DND-41 (cell line): ENCODE measurements at places on chromosomes 2 and 18.

GRCh38 chr2:238231251-238231793 is 8.5 kb downstream of the HES6 start:
- no peak for DNase-seq

GRCh38 chr18:76484749-76485387 is 10.2 kb downstream of the ZNF516 start:
- DNase-seq = no peak

DNA sequence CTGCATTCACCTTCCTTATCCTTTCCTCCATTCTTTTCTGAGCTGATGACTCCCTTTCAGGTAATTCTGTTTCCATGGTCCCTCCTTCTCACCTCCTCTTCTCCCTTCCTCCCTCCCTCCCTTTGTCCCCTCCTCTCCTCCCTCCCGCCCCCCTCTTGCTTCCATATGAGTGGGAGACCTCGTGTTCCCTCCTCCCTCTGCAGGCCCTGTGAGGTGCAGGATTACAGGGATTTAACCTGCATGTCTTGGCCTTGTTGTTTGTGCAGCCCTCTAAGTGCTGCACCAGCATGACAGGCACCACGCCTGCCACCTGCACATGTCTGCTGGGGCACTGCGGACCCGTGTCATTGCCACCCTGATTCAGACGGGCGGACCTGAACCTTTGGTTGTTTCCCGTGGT is 103.1 kb downstream of the SNTG2 start:
- no peak for DNase-seq

- no peak for DNase-seq
Observed at GRCh38 chr2:10935953-10936942, 24.5 kb downstream of the KCNF1 start.

DNA sequence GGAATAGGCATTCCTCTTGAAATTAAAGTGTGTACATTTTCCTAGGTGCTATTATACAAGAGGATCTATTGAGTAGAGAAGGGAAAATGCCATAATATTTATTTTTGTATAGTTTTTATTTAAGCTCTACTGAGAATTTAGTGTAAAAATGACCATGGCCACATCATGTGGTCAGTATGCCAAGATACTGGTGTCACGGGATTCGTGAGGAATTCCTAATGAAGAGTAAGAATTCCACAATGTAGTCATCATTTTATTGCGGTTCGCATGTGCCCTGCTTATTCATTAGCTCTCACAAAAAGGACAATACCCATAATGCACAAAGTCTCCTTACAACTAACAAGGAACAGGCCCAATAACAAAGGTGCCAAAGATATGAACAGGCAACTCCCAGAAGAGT is 39.3 kb upstream of the PARD3B start:
- DNase-seq = no peak
